Activated effector memory CD4-positive, alpha-beta T cell treated with Interleukin-2 at 50 U/mL for 16 hours (primary cell): ENCODE measurements at places on chromosomes 4 and X.

DNA sequence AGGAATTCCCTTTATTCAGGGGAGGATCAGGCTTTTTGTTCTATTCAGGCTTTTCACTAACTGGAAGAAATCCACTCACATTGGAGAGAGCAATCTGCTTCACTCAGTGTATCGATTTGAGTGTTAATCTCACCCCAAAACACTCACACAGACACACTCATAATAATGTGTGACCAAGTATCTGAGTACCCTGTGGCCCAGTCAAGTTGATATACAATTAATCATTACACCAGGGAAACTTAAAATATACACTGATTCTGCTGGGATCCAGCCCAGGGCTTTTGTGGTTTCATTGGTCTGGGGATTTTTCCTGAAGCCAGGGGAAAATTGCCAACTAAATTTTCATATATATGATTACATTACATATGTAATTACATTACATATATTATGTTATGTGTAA lies 44.0 kb upstream of the GATB start:
- DNase-seq: no peak

DNA sequence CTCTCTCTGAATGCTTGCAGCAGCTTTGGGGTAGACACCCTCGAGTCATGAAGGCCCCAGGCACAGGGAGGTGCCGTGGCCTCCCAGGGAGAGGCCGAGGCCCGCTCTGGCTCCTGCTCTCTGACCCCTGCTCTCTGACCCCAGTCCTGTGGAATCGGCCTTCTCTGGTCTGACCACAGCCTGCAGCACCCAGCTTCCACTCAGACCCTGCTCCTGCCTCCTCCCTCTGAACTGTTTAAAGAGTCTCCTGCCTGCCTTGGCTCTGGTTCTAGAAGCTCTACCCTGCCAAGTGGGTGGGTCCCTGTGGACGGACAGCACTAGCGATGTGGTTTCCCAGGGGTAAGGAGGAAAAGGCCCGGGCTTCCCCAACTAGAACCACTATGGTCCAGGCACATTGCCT lies 78.2 kb upstream of the TMEM150C start:
- DNase-seq: no peak

GRCh38 chrX:17390419-17390850 lies 15.4 kb downstream of the NHS start:
- DNase-seq: no peak

GRCh38 chr4:136750897-136751296 lies 781.4 kb downstream of the PCDH18 start:
- DNase-seq: no peak

GRCh38 chr4:174521800-174522182 lies 497 bp downstream of the HPGD start:
- no peak for DNase-seq

- DNase-seq: no peak
Observed at GRCh38 chr4:177964061-177964460, 521.8 kb upstream of the AGA start.
